MV-4-11 (cell line): ENCODE measurements at places on chromosomes 2 and 18.

DNA sequence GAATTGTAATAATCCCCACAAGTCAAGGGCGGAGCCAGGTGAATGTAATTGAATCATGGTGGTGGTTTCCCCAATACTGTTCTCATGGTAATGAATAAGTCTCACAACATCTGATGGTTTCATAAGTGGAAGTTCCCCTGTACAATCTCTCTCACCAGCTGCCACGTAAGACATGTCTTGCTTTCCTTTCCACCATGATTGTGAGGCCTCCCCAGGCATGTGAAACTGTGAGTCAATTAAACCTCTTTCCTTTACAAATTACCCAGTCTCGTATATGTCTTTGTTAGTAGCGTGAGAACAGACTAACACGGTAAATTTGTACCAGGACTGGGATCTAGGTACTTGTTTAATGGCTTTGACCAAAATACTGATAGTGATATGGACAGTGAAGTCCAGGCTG is 744.3 kb upstream of the REG3G start:
- no peak for DNase-seq

- DNase-seq = no peak
Measured at GRCh38 chr18:37176621-37176934, 347.7 kb downstream of the KIAA1328 start.

DNA sequence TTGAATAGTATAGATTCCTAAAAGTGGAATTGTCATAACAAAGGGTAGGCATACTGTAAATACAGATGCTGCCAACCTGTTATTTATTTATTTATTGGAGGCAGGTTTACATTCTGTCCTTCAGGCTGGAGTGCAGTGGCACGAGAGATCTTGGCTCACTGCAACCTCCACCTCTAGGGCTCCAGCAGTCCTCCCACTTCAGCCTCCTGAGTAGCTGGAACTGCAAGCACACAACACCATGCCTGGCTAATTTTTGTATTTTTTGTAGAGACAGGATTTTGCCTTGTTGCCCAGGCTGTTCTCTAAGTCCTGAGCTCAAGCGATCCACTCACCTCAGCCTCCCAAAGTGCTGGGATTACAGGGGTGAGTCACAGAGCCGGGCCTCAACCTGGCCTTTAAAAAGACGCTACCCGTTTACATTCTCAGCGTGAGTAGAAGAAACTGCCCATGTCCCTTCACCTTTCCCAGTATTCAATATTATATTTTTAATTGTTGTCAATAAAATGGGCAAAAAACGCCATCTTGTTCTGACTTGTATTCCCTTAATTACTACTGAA is 3.0 kb upstream of the ROCK2 start:
- no peak for DNase-seq

GRCh38 chr2:230861552-230862255 is 3.0 kb upstream of the ITM2C start:
- no peak for DNase-seq

DNA sequence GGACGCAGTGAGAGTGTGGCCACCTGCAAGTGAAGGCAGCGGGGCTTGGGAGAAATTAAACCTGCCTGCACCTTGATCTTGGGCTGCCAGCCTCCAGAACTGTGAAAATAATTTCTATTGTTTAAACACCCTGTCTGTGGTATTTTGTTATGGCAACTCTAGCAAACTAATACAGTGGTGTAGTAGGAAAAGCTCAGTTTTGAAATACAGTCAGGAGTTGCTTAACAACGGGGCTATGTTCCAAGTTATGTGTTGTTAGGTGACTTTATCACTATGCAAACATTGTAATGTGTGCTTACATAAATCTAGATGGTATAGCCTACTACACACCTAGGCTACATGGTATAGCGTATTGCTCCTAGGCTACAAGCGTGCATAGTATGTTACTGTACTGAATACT is 93.4 kb upstream of the FN1 start:
- no peak for DNase-seq

DNA sequence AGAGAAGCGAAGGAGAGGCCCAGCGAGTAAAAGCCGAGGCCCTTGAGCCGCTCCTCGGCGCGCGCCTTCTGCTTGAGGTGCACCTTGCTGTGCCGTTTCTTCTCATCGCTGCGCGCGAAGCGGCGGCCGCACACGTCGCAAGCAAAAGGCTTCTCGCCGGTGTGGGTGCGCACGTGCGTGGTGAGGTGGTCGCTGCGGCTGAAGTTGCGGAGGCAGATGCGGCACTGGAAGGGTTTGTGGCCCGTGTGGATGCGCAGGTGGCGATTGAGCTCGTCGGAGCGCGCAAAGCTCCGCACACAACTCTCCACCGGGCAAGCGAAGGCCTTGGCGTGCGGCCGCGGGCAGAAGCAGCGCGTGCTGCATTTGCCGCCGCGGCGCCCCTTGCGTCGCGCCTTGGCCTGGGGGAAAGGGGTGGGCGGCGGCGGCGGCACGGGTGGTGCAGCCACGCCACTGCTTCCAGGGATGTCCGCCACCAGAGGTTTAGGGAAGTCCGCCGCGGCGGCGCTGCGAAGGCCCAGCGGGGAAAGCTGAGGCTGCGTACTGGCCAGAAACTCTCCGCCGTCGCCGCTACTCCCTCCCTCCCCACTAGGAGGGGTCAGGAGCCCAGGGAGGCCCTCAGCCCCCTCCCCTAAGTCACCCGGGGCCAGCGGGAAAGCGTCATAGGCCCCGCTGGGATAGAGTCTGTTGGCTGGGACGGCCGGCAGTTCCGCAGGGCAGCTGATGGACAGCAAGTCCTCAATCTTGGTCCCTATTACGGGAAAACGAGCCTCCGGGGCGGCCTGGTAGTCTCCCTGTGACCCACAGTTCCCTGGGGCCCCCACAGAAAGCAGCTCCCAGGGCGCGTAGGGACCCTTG is 1.7 kb downstream of the EGR4 start:
- DNase-seq = no peak

DNA sequence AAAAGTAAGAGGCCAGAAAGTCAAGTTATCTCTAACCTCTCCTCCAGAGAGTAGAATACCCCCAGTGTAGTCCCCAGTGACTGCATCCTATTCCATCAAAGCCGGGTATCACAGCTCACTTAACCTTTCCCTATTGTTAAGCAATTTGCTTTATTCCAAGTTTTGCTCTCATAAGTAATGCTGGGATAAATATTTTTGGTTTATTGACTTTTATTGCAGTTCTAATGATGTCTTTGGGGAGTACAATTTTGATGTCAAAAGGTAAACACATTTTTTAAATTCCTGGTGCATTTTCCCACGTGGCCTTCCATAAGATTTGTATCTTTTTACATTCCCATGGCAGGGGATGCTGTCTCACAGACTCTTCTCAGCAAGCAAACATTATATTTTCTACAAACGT is 43.3 kb downstream of the CMPK2 start:
- DNase-seq = no peak

GRCh38 chr2:72145658-72146329 is 1.9 kb downstream of the CYP26B1 start:
- DNase-seq = no peak

- no peak for DNase-seq
Measured at GRCh38 chr2:6082625-6083018, 390.4 kb downstream of the SOX11 start.

DNA sequence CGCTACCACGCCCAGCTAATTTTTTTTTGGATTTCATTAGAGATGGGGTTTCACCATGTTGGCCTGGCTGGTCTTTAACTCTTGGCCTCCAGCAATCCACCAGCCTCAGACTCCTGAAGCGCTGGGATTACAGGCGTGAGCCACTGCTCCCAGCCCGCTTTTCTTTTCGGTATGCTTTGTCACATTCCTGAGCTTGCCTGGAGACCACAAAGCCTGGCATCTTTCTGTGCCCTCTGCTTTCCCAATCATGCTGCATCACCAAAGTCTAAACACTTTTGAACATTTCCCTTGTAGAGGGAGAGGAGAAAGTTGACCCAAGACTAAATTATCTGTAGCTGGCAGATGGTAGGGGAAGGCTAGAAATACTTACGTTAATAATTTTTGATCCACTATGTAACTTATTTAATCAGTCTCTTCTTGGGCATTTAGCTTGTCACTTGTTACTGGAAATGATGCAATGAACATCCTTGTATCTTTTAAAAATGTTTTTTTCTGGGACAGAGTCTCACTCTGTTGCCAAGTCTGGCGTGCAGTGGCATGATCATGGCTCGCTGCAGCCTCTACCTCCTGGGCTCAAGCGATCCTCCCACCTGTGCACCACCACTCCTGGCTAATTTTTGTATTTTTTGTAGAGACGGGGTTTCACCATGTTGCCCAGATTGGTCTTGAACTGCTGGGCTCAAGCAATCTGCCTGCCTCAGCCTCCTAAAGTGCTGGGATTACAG is 2.7 kb upstream of the NPC1 start:
- no peak for DNase-seq

DNA sequence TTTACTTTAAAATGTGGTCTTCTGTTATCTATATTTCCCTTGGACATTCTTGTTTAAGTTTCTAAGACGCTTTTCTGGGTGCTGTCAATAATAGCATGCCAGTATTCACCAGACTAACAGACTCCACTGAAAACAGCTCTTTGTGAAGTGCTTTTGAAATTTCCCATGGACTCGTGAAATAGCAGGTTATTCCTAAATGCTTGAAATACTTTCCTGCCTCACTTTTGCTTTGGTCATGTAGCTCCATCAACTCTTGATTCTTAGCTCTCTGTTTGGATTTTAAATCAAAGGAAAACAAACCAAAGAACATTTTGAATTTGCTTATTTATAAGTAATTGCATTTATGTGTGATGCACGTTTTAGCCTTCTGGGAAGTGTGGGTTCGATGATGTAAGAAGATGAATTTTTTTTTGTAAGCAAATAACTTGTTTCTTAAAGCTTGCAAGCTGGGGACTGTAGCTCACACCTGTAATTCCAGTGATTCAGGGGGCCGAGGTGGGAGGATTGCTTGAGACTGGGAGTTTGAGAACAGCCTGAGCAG is 147.8 kb downstream of the WDSUB1 start:
- DNase-seq = no peak

DNA sequence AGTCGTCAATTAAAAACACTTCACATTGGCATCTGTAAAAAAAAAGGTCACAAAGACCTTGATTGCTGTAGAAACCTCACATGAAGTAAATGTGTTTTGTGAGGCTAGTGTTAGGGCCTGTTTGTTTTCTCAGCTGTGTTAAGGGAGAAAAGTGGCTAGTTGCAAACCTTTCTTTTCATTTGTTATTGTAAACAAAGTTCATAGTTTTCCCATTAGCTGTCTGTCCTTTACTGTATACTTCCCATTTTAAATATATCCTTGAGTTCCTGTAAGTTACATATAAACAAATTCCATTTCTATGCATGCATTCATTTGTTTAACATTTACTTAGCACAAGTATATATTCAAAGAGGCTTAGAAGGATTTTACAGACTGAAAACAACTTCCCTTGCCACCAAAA is 1250.2 kb downstream of the LRP1B start:
- DNase-seq = no peak

DNA sequence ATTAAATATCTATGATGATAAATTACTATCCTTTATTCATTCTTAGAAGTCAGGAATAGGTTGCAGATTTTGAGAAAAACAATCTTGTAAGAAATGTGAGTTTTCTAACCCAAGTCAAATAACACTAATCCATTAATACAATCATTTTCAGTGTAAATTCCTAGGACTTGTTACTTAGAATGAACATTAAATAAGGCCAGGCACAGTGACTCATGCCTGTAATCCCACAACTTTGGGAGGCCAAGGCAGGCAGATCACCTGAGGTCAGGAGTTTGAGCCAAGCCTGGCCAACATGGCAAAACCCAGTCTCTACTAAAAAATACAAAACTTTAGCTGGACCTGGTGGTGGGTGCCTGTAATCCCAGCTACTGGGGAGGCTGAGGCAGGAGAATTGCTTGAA is 45.8 kb upstream of the CDKL4 start:
- no peak for DNase-seq
